ENCODE measurements at places on chromosomes 12 and 14.
A peak's percentile ranks its signal among the peaks of the same experiment; 100 is the strongest.

DNA sequence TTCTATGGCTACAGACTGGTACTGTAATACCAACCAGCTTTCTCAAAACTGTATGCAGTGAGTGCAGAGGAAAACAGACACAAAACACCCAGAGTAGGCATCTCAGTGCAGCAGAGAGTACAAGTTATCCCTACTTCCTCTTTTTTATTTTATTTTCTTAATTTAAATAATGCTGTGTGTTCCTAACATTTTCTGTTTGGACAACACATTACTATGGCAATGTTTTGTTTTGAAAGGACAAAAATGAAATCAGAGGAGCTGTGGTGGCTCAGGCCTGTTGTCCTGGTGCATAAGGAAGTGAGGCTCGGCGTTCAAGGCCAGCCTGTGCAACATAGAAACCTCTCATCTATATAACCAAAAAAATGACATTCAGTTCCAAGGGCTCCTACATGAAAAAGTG, 33.7 kb upstream of the SELPLG start:
- DNase-seq = peak; percentile 70

DNA sequence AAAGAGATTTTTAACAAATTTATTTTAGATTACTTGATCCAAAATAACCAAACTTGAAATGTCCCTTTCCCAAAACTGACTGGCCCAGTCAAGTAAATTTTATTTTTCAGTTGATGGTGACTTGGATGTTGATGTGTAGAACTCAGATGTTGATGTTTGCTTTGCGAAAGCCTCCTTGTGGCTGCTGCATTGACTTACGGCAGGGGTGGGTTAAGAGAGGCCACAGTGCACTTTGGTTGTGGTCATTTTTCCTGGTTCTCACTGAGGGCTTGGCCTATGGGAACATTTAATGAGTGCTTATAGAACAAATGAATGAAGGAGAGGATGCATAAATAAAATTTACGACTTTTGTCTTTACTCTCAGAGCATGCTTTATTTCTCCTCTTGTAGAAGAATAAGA, 52.6 kb downstream of the SLCO1B3 start:
- no peak for DNase-seq

DNA sequence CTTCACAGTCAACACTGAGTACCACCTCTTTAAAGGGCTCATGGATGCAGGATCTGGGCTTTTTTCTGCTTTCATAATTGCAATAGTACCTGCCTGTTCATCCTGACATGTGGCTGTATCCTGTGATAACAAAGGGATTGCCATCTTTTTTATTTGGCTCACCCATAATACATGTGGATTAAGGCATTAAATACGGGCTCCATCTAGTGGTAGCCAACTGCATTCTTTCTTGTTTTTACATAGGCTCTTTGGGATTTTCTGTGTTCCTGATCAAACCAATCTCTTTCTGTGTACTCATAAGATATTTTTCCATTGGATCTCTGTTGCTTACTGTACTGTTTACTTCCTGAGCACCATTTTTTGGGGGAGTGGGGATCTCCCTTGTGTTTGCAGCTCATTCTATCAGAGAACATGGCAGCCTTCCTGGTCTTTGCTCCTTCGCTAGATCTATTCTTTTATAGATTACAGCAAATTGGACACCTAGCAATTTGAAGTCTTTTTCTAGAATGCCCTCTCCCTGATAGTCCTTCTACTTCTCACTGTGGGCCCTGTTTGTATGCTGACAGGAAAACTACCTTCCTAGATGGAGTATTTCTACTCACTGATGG, 723.4 kb upstream of the MDGA2 start:
- DNase-seq = peak; percentile 68

DNA sequence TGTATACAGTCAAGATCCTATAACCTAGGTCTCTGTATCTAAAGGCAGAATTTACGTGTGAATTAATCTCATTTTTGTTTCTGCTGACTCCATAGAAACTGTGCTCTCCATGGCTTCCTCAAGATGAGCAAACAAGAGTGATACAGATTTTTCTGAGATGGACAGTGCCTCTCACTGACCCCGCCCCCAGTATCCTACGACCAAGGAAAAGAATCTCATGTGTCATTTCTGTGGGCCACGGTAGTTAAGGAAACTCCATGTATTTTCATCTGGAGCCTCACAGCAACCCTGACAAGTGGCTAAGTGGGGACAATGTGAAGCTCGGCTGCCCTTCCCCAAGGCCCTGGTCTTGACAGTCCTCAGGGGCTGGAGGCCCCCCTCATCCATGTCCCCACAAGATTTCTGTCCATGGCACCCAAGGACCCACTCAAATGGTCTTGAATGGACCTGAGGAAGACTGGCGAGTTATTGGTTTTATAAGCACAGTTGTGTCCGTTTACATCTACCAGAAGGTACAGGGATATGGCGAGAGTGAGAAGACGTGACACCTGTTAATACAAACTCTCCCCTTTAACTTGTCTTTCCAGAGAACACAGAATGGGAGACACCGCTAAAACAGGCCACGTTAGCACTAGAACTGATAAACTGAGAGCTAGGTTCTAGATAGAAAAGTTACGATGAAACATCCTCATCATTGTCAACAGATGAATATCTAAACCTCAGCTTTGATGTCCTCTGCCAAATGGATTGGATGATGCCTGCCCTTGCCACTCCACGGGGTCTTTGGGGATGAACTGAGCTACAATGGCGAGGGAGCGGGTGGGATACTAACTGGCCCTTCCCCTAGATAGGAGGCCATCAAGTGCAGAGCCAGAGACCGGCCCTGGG, 108.4 kb upstream of the EGLN3 start:
- DNase-seq = no peak

- peak; percentile 71 for DNase-seq
Measured at GRCh38 chr14:90500665-90501370, 104.0 kb downstream of the CALM1 start.

DNA sequence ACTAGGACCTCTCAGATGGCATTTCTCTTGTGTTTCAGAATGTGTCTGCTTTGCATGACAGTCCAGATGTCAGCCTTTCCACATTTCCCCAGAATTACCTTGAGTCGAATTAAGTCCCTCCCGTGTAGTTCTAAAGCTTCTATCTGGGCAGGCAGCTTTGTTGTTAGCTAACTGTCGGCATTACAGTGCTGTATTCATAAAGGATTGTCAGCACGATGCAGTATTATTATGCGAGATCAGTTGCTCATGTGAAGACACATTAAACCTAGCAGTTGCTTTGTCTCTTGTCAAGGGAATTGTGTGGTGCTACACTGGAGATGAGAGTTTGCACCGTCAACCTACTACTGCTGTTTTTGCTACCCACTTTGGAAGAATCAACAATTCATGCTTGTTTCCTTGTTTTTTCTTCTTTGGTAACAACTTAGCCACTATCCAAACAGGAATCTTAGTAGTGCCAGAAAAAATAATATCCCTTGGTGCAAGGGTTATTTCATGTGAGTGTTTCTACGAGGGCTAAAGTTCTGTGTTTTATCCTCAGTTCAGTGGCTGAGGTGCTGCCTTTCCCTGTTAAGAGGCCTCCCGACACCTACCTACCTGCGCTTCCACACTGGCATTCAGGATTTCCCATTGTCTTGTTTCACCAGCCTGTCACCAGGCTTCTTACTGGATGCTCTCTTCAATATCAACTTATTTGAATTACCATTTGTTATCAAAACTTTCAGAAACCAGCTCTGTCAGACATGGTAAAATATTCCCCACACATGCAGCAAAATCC, 297.9 kb upstream of the G2E3 start:
- no peak for DNase-seq

- no peak for DNase-seq
Measured at GRCh38 chr12:52359621-52360061, 7.6 kb downstream of the KRT85 start.

DNA sequence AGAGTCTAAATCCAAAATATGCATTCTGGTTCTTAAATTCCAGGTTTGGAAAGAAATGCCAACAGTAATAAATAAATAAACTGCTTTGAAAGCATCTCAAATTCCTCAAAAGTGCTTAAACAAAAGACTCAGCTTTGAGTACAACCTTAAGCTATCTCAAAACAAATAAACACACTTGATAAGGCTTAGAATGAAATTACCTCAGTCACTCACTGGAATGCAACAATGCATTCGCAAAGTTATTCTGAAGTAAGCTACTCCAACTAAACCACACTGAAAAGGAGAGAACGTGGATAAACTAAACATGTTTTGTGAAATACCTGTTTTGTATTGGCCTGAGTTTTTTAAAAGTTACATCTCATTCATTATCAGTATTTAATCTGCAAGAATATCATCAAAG, 1.2 kb downstream of the SPTSSA start:
- no peak for DNase-seq

DNA sequence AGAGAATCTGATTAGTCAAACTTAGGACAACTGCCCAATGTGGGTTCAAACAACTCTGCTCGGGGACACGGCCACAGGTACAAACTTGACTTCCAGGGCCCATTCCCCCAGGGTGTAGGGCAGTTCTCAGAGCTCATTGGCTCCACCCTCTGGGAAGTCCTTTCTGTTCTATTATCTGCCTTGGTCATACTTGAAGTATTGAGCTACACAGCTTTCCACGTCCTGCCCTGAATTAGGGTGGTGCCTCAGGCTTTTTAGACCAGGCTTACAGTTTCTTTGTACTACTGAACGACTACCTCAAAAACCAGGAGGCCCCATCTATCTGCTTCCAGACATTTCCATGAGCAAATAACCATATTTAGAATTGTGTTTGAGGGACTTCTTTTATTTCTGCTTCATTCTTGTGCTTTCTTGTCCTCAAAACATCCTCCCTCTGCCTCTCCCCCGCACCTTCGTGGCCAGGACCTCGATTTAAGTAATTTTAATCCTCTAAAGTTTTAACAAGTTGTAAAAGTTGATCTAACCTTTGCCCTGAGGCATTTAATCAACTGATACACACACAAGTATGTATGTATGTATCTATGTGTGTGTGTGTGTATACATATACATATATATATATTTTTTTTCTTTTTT, 281.7 kb upstream of the AMIGO2 start:
- DNase-seq = peak; percentile 62

DNA sequence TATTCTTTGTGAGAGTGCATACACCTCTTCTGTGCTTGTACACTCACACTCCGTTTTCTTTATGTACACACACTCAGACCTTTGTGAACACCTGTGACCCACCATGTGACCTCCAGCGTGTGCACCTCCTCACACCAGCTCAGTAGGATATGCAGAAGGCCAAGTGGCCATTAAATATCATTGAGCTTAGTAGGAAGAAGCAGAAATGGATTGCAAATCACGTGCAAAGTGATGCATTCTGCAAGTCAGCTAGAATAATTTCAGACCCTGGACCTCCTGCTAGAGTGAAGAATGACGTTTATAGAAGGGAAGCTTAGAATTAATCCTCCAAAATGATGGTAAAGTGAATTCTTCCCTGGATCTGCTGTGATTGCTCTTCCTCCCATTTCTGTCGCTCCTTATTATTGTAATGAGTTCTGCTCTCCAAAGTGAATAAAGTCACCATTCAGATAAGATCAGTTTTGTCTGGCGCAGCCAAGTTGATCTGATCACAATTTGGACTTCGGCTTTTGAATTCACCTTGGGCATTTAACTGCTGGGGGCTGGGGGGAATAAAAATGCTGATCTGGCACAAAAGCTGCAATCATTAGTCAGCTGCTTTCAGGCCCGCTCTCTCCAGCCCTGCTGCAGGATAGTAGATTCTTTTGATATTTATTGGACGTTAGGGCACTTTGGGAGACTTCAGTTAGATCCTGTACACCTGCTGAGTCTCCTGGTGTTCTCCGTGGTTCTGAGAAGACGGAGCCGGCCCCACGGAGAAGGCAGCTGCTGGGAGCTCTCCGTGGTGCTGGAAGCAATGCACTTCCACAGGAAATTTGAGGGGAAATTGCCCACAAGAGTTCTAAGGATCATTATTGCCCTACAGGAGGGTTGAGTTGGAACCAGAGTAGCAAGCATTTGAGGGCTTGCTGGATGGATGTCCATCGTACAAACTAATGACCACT, 12.4 kb upstream of the NRXN3 start:
- peak; percentile 70 for DNase-seq

- DNase-seq = peak; percentile 35
Measured at GRCh38 chr12:105120551-105120950, 13.0 kb downstream of the WASHC4 start.

DNA sequence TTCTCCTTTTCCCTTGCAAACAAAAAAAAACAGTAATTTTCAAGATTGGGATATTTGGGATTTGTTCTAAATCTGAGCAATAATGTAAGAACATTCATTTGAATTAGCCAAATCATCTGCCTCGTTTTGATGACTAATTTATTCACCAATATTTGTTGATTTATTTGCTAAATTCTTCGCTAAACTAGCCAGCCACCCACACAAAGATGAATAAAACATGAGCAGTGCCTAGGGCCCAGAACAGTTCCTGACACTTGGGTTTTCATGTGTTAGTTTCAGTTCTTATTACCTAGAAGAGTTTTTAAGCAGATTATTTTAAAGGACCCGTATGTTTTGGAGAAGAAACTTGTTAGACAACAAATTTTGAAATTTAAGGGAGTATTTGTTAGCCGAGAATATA, 1.4 kb downstream of the ETNK1 start:
- peak; percentile 40 for DNase-seq

GRCh38 chr12:109253913-109254544, 55.1 kb downstream of the FOXN4 start:
- no peak for DNase-seq

- peak; percentile 40 for DNase-seq
Measured at GRCh38 chr14:105930572-105930971, 404.2 kb downstream of the TMEM121 start.

DNA sequence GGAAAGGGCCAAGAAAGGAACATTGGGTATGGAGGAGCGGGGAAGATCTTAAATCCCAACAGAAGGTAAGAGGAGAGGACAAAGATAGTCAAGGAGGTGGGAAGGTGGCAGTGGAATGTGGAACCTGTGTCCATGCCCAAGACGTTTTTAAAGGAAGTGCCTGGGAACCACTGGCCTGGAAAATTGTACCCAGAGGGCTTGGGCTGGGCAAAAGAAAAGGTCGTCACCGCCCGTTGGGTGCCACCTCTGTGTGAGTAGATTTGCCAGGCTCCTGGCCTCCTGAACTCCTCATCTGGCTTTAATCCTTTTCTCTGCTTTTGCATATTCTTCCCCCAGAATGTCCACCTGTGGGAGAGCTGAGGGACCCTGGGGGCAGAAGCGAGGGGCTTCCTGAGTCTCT, 32.6 kb downstream of the JDP2 start:
- no peak for DNase-seq

- DNase-seq = no peak
Measured at GRCh38 chr12:121523741-121524140, 57.1 kb downstream of the KDM2B start.

- peak; percentile 55 for DNase-seq
Measured at GRCh38 chr14:103298620-103299019, 35.4 kb upstream of the EIF5 start.

GRCh38 chr14:69876221-69876847, 2.9 kb upstream of the SMOC1 start:
- no peak for DNase-seq

DNA sequence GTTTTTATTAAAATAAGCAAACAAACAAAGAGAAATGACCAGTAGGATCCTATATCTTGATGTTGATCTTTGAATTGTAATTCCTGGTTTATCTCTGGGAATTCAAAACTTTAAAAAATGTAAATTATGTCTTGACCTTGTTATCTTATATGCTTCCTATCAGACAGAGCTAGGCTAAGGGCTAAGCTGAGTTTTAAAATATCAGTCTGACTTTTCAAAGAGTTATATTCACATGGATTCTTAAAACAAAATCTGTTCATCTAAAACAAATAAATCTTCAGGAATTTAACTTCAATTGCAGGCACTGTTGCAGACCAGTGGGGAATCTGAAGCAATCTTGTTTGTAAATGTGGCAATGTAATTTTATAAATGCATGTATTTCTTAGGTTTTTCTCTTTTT, 1144.1 kb downstream of the LRFN5 start:
- DNase-seq = no peak

- DNase-seq = no peak
Measured at GRCh38 chr12:82835217-82835616, 148.5 kb downstream of the TMTC2 start.
